ENCODE measurements at places on chromosomes 13 and 19. TPM values are rescaled to one million over a fixed set of nuclear protein-coding genes. Genes with fewer than 3 reads are reported as not detected.
A peak's percentile ranks its signal among the peaks of the same experiment; 100 is the strongest.

GIPR gene
- total RNA-seq, result 0.76 TPM

NHLRC3 gene
- 10.1 TPM for total RNA-seq

C5AR2 gene
- 0.21 TPM for total RNA-seq

FGF9 gene
- total RNA-seq, result not detected

AMH gene
- 0.88 TPM for total RNA-seq

FXYD7 gene
- total RNA-seq, result not detected

TTC9B gene
- not detected for total RNA-seq

CYSLTR2 gene
- total RNA-seq, result 0.22 TPM

CALR3 gene
- total RNA-seq, result not detected

PDX1 gene
- total RNA-seq, result not detected

TPP2 gene
- 19.9 TPM for total RNA-seq

LIM2 gene
- total RNA-seq, result not detected

PNMA8B gene
- total RNA-seq, result 0.13 TPM

PSG1 gene
- total RNA-seq, result not detected

MAST1 gene
- 0.42 TPM for total RNA-seq

- peaks cover 10% of the 10 kb centered on the region for H3K27me3 ChIP-seq
- no peak for DNase-seq
- H3K36me3 ChIP-seq, result no peaks in the 10 kb centered on the region
- no peak overlapping the region for H3K27ac ChIP-seq
Observed at GRCh38 chr19:19217099-19217498, 5.3 kb downstream of the NCAN start.

DNA sequence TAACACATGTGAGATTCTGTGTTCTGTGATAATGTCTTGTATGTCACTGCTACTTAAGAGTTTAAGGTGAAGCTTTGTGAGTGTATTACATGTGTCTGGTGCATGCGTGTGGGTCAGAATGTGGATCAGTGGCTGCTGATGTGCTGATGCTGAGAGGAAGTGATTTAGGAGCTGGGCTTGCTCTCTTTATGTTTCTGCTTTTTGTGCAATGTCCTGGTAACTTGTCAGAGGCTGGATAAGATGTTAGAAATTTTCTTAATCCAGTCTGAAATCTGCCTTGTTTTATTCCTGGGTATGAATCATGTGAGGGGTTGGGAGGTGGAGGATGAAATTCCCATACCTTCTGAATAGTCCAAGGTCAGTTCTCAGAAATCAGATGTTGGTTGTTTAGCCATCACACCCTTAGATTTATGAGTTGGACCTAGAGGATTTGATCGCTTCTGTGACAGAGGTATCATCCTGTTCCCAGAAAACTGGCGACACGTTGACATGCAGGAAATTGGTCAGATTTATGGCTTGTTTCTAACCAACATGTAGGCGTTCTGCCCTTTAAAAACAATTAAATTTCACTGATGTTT is 24.5 kb upstream of the CXCL17 start:
- no peaks in the 10 kb centered on the region for H3K27me3 ChIP-seq
- H3K27ac ChIP-seq, result no peak overlapping the region
- no peak overlapping the region for H3K4me3 ChIP-seq
- no peaks in the 10 kb centered on the region for H3K36me3 ChIP-seq

DNA sequence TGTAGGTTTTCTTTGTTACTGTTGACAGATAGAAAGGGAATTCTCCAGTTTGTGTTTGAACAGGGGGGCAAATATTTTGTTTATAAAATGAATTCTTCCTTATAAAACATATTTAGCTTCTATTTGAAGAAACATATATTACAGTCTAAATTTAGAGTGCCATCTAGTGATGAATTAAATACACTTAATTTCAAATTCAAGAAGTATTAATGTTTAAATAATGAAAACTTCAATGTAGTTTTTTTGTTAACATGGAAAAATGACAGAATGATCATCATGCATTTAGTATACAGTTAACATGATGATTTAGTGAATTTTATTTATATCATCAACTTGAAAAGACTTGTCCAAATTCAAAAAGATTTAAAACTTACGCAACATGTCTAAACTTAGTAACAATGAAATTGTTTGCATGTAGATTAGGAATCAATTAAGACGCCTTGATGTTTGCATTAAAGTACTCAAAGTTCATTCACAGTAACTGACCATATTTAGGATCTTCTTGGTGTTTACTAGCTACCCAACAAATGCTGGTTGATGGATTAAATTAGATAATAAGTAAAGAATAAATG is 765.9 kb upstream of the SLITRK1 start:
- H3K36me3 ChIP-seq, result no peaks in the 10 kb centered on the region
- H3K4me3 ChIP-seq, result no peak overlapping the region
- H3K4me1 ChIP-seq, result peaks cover 5% of the 10 kb centered on the region
- H3K27ac ChIP-seq, result no peak overlapping the region
- H3K27me3 ChIP-seq, result no peaks in the 10 kb centered on the region
- DNase-seq, result no peak

GRCh38 chr13:28163587-28163986 is 25.2 kb downstream of the PAN3 start:
- H3K4me1 ChIP-seq, result peaks cover 44% of the 10 kb centered on the region
- no peak for DNase-seq
- H3K4me3 ChIP-seq, result no peak overlapping the region
- no peaks in the 10 kb centered on the region for H3K36me3 ChIP-seq
- no peak overlapping the region for H3K27ac ChIP-seq
- no peaks in the 10 kb centered on the region for H3K27me3 ChIP-seq

GRCh38 chr13:113047587-113047986 is 58.0 kb upstream of the F7 start:
- peaks cover 36% of the 10 kb centered on the region for H3K36me3 ChIP-seq
- no peaks in the 10 kb centered on the region for H3K27me3 ChIP-seq
- no peak for DNase-seq
- no peak overlapping the region for H3K27ac ChIP-seq
- no peak overlapping the region for H3K4me3 ChIP-seq

DNA sequence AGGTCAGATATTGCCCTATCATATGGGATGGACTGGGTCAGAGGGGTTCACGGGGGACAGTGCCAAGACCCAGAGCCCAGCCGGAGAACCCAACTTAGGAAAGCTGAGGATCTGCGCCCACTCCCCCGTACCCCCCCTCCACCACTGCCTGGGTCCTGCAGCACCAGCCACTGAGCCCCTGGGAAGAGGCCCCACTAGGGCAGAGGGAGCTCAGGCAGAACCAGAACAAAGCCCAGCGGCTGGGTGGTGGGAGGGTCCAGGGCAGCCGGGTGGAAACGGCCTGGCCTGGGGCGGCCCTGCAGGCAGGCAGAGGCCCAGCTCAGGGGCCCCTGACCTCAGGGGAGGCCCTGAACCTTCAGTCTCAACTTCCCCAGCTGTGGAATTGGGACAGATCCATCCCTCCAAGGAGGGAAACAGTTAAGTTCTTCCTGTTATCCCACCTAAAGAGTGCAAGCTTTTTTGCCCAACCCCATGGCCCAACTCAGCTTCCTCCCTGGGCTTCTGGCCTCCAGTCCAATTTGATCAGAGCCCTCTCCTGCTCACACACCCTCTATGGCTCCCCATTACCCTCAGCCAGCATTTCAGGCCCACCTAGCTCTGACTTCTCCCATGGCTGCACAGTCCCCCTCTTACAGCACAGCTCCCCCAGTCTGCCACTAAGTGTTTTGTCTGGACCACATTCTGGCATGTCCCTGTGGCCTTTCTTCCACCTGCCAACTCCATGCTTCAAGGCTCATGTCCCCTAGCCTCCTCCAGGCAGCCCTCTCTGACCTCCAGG is 3.1 kb downstream of the NR2F6 start:
- no peaks in the 10 kb centered on the region for H3K27me3 ChIP-seq
- no peak for DNase-seq
- H3K27ac ChIP-seq, result peak overlapping the region; percentile 88

DNA sequence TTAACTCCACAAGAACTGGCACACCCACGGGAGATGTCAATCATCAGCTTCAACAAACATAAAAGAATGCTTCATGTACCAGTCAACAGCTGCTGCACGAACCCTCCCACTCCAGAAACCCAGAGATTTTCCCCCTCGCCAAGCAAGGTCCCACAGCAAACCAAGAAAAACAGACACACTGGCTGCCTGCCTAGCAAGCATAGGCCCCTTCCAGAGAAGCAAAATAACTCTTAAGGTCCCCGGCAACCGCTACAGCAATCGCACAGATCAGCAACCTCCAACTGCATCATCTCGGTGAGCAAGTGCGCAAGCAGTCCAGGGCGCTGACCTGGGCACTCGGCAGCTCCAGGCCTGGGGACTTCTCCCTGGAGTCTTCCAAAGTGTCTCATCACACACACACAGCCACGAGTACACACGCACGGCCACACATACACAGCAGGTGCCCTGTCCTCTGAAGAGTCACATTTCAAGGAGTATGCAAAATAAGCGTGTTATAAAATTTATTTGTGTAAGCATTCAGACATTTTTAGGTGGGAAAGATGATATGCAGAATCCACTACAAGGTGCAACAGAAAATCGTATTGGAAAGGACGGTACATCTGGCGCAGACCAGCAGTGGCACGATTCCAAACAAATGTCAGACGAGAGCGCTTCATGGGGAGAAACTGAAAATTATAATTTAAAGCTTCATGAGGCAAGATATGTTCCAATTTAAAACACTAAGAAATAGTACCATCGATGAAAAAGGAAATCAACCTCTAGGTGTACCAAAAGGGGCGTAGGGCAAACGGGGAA is 125.0 kb downstream of the STK24 start:
- H3K27me3 ChIP-seq, result no peaks in the 10 kb centered on the region
- peak overlapping the region; percentile 79 for H3K27ac ChIP-seq
- H3K36me3 ChIP-seq, result peaks cover 98% of the 10 kb centered on the region
- no peak for DNase-seq

DNA sequence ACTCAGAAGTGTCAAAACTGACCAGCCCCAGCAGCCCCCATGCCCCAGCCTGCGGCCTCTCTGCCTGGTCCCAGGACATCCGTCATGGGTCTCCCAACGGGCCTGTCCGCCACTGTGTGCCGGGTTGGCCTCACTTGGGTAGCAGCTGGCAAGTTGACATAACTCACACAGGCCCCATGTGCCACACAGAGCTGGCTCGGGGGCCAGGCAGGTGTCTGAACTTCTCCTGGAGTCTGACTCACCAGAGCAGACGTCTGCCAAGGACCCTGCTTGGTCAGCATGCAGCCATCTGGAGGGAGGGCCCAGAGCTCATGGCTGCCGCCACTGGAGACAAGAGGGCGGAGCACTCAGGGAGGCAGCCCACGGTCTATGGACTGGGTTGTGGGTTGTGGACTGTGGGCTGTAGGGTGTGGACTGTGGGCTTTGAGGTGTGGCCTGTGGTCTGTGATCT is 32.0 kb upstream of the TMEM255B start:
- no peak overlapping the region for H3K27ac ChIP-seq
- no peak for DNase-seq
- no peaks in the 10 kb centered on the region for H3K36me3 ChIP-seq
- H3K4me3 ChIP-seq, result no peak overlapping the region

- no peak for DNase-seq
- H3K36me3 ChIP-seq, result no peaks in the 10 kb centered on the region
Observed at GRCh38 chr13:91722267-91722884, 324.0 kb downstream of the GPC5 start.

- peaks cover 8% of the 10 kb centered on the region for H3K4me1 ChIP-seq
- H3K4me3 ChIP-seq, result no peak overlapping the region
- H3K27me3 ChIP-seq, result no peaks in the 10 kb centered on the region
- no peak for DNase-seq
- H3K27ac ChIP-seq, result no peak overlapping the region
Observed at GRCh38 chr19:47122359-47123335, 8.0 kb upstream of the SAE1 start.

DNA sequence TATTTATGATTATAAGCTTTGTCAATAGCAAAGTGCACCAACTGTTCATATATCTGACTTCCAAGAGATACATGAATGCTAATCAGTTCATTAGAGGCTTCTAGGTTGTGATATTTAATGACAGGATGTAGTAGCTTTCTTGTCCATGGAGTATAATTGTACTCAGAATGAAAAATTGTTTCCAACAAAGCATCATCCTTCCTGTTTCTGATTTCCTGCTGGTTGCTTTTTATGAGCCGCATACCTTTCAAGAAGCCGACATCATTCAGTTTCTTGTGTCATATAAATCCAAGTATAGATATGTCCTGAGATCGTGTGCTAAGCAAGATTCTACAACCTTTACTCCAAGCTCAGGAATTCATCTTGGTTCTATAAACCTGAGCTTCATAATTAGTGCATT is 326.6 kb downstream of the DIAPH3 start:
- H3K4me3 ChIP-seq, result no peak overlapping the region
- no peak for DNase-seq
- no peaks in the 10 kb centered on the region for H3K4me1 ChIP-seq
- H3K27ac ChIP-seq, result no peak overlapping the region

- no peaks in the 10 kb centered on the region for H3K36me3 ChIP-seq
- peak overlapping the region; percentile 83 for H3K27ac ChIP-seq
- H3K4me1 ChIP-seq, result peaks cover 9% of the 10 kb centered on the region
- peak overlapping the region; percentile 38 for H3K4me3 ChIP-seq
- DNase-seq, result peak; percentile 21
Observed at GRCh38 chr19:6802336-6803035, 30.0 kb downstream of the VAV1 start.

GRCh38 chr13:62626771-62627170 is 1211.1 kb upstream of the PCDH20 start:
- H3K36me3 ChIP-seq, result no peaks in the 10 kb centered on the region
- no peak overlapping the region for H3K4me3 ChIP-seq
- H3K27ac ChIP-seq, result no peak overlapping the region
- DNase-seq, result no peak
- no peaks in the 10 kb centered on the region for H3K27me3 ChIP-seq

DNA sequence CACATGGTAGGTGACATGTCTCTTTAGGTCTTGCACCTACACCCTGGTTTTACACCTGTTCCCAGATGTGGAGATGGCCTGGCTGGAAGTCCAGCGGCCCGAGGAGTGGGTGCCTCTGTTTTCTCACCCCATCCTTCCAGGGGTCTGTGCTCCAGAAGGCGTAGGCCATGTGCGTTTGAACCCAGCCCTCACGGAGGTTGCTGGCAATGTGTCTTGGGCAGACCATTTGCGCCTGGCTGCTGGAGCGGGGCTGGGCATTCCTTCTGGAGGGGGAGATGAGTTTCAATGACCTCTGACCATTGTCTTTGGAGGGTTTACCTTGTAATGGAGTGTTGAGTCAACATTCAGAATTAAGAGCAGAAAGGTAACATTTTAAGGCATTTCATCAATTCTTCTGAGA is 54.8 kb upstream of the ZNF536 start:
- H3K27ac ChIP-seq, result no peak overlapping the region
- H3K4me3 ChIP-seq, result no peak overlapping the region
- no peaks in the 10 kb centered on the region for H3K27me3 ChIP-seq
- no peaks in the 10 kb centered on the region for H3K36me3 ChIP-seq
- H3K4me1 ChIP-seq, result no peaks in the 10 kb centered on the region

GRCh38 chr19:14059652-14060155 is 2.2 kb downstream of the PALM3 start:
- peaks cover 32% of the 10 kb centered on the region for H3K4me1 ChIP-seq
- H3K4me3 ChIP-seq, result no peak overlapping the region
- no peak for DNase-seq
- no peak overlapping the region for H3K27ac ChIP-seq
- H3K36me3 ChIP-seq, result no peaks in the 10 kb centered on the region

Measured in esophagus squamous epithelium (tissue), 5 donors.